ENCODE measurements at places on chromosomes 12 and 14.

DNA sequence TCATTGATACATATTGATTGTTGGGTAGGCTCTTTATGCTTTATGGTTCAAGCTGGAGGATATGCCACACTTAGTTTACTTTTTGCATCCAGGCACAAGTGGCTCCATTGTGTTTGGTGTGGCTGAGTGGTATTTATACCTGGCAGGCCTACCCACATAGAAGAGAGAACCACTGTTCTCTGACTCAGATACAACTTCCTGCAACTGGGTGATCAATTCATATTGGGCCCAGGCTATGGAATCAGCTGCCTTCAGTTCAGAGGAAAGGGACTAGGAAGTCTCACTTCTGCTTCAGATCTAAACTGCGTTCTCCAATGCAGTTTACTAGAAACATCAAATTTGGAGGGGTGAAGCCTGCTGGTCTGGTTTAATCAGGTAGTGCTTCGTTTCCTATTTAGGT, 49.8 kb upstream of the LRRK2 start:
- DNase-seq, result no peak

DNA sequence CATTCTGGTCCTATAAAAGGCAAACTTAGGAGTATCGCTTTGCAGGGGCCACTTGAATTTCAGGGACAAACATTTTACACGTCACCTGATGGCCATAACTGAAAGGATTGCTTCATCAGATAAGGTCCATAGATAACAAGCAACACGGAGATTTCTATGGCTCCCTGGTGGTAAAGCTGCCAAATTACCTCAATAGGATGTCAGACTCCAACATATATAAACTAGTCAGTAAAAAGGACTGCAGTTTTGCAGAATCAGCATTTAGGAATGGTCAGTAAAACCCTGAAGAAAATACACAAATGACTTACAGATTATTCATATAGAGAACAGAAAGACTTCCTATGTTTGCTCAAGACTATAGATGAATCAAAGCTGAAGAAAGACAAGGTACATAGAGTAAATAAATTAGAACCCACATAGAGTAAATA, 66.1 kb upstream of the GRIP1 start:
- peak; percentile 39 for DNase-seq

DNA sequence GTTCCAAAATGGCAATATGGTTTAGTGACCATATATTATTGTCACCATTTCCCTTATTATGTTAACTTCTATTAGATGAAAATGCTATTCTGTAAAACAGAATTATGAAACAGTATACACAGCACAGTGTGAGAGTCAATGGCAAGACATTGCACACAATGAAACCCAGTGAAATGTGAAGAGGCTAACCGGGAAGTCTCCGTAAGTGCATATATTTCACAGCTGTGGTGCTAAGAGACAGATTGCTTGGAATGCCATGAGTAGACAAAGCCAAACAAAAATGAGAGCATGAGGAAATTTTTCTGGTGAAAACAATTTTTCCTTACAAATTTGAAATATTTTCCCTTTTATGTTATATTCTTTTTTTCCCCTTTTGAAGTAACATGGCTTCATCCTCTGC, 49.4 kb downstream of the DYRK2 start:
- DNase-seq, result no peak

DNA sequence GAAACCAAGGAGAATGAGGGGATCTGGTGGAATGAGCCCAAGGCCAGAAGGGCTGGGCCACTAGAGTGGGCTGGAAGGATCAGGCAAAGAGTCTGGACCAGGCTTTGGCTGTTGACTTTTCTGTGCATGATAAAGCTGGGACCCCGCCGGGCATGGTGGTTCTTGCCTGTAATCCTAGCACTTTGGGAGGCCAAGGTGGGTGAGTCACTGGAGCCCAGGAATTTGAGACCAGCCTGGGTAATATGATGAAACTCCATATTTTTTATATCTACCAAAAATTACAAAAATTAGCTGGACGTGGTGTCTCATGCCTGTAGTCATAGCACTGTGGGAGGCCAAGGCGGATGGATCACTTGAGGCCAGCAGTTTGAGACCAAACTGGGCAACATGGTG, 393 bp upstream of the KLHL33 start:
- DNase-seq, result no peak

GRCh38 chr14:75190023-75190422, 13.6 kb upstream of the TMED10 start:
- no peak for DNase-seq

DNA sequence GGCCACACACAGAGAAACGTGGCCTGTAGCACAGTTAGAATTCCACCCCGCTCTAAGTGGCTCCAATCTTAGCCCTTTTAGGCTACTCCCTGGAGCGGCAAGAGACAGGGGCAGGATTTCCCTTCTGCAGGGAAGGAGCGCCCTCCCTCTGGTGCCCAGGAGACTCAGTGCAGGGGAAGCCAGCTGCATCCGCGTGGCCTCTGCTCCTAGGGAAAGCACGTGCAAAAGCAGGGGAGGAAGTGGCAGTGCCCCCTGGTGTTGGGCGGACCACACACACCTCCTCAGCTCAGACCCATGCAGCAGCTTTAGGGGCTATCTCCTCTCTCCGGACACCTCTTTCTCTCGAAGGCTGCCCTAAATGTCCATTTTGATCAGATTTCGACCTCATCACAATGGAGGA, 50.0 kb downstream of the SPRING1 start:
- DNase-seq, result peak; percentile 73

DNA sequence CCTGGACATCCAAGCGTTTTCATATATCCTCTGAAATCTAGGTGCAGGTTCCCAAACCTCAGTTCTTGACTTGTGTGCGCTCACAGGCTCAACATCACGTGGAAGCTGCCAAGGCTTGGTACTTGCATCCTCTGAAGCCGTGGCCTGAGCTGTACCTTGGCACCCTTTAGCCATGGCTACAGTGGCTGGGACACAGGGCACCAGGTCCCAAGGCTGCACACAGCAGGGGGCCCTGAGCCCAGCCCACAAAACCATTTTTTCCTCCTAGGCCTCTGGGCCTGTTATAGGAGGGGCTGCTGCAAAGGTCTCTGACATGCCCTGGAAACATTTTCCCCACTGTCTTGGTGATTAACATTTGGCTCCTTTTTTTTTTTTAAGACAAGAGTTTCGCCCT, 11.6 kb upstream of the FAM177A1 start:
- DNase-seq, result no peak

- DNase-seq, result no peak
Observed at GRCh38 chr14:39320318-39320717, 86.6 kb downstream of the MIA2 start.

DNA sequence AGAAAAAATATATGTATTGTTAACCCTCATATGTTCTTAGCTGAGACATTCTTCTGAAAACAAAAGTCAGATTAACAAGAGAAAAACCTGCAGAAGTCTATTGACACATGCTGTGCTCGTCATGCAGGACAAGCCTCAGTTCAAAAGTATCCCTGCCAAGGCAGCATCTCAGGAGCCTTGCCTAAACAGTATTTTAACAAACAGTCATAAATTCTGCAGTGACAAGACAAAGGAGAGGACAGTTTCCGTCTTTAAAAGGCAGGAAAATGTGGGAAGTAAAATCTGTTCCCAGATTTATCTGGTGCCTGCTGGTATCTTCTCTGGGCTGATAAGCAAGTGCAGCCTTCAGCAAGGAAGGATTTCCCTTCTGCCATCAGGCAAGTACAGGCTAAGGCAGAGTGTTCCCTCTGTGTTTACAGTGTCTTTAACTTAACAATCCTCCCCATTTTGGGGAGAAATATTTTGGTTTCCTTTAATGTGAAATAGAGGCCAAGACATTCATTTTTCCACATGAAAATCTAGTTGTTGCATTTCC, 480.2 kb upstream of the CCDC196 start:
- DNase-seq, result no peak

DNA sequence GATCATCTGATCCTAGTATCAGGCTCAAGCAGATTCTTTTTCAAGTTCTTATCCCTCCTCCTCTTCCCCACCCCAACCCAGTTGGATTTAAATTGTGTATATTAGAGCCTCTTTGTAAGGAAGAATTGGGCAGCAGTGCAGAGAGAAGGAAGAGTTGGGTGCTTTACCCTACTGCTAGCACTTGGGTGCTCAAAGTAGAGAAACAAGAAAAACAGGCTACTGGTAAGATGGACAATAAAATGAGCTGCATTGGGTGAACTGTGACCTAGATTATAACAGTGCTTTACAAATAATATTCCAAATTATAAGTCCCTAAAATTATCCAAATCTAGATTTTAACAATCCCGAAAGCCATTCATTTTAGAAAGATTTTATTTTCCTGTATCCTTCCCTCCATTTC, 363.4 kb upstream of the GARIN6 start:
- no peak for DNase-seq
